ENCODE measurements at places on chromosomes 6 and 20.

- no peak for DNase-seq
These were observed 35.3 kb downstream of the CD24 start for GRCh38 chr6:106939208-106939607.

DNA sequence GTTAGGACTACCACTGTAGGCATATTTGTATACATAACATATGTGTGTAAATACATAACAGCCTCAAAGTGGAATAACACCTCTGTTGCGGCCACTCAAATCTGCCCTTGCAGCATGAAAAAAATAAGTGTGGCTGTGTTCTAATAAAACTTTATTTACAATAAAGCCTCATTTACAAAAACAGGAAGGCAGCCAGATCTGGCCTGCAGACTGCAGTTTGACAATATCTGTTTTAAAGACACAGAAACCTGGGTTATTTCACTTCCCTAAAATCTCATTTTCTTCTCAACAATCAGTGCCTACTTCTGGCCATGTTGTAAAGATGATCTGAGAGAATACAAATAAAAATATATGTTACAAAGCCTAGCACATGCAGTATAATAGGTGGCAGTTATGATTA, 53.9 kb upstream of the SCML4 start:
- no peak for DNase-seq

DNA sequence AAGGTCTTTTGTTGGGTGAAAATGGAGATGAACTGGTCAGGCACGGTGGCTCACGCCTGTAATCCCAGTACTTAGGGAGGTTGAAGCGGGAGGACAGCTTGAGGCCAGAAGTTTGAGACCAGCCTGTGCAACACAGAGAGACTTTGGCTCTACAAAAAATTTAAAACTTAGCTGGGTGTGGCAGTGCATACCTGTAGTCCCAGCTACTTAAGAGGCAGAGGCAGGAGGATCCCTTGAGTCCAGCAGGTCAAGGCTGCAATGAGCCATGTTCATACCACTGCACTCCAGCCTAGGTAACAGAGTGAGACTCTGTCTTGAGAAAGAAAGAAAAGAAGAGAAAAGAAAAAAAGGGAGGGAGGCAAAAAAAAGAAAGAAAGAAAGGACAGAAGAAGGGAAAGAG, 90.9 kb upstream of the NFATC2 start:
- DNase-seq, result no peak

DNA sequence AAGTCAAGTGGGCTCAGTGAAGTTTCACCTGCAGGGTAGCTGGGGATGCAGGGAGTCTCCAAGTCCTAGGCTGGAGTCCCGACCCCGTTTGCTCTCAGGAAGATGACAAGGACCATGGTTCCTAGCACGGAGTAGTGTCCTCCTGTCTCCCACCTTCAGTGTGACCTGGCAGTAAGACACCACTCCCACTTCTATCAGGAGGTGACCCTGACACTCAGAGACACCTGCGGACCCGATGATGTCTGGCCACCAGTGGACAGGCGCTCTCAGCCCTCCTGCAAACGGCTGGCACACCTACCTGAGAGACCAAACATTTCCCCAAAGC, 1.1 kb downstream of the SOD2 start:
- DNase-seq, result no peak

- peak; percentile 86 for DNase-seq
These were observed 636.0 kb downstream of the MMUT start for GRCh38 chr6:48826901-48827701.

DNA sequence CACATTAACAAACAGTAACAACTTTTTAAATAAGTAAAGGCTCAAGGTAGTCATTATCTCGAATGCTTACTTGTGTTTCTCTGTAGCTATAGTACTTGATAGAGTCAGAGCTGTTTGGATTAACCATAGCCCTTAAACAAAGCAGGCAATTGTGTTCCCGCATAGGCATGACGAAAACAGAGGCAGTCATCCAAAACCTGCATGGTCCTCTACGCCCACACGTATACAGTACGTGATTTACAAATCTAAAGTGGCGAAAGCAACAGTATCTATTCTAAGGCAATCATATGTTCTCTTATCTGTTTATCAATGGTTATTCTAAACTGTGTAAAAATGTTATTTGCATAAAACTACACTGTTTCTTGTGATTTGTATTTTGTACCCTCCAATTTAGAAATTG, 31.8 kb downstream of the HFE start:
- no peak for DNase-seq

- no peak for DNase-seq
These were observed 98.9 kb downstream of the TBC1D7 start for GRCh38 chr6:13229205-13230085.

DNA sequence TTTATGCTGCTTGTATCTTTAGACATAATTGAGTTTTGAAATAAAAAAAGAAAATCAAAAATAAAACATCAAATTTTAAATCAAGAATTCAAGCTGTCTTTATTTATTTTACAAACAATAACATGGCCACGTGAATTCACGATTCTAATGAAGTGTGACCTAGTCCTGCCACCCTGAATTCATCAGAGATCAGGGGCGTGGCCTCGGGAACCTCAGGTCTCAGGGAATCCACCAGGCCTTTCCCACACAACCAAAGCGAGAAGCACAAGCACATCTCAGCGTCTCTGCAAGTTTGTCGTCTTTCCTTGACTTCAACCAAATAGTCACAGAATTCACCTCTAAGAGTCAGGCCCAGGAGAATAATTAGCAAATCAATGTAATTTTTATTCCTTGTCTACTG, 107.9 kb downstream of the DACT2 start:
- DNase-seq, result no peak

GRCh38 chr6:143176090-143177021, 115.7 kb downstream of the AIG1 start:
- DNase-seq, result peak; percentile 85

DNA sequence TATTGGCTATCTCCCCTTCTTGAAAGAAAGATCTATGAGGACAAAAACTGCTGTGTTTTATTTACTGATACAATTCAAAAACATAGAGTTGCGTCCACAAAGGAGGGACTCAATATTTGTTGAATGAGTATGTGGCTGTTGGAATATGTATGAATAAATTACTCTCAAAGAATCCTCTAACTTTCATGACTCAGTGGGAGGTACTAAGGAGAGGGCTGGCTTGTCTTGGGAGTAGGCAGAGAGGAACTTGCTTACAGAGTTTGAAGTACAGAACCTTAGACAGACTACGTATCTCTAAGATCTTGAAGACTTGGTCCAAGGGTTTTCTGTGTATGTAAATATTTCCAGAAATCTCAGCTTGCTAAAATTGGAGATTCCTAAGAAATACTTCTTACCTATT, 504.0 kb upstream of the PTCHD4 start:
- DNase-seq, result no peak

DNA sequence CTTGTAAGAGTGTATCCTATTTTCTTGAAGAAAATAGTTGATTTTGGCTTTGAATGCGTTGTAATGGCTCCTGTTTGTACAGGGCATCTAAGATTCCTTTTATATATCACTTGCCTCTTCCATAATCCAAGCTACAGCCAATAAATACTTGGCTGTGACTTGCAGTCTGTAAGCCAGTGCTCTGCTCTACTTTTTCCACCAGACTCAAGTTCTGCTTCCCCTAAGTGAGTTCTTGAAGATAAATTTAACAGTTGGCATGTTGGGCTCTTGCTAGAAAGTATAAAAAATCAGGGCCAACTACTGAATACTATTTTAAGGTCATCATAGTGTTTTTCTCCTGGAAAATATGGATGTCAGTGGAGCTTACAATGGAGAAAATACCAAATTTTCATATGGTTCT, 36.5 kb upstream of the SCGN start:
- DNase-seq, result no peak

GRCh38 chr20:58577139-58577806, 62.1 kb upstream of the APCDD1L start:
- DNase-seq, result no peak
